ENCODE measurements at places on chromosomes 1 and 21. TPM values are rescaled to one million over a fixed set of nuclear protein-coding genes. Genes with fewer than 3 reads are reported as not detected.

GCSAML gene
- 0.61 TPM for polyA plus RNA-seq

- no peak for DNase-seq
Measured at GRCh38 chr1:12618965-12619791, 1.2 kb upstream of the DHRS3 start.

- no peak for DNase-seq
Measured at GRCh38 chr1:162734047-162734446, 56.5 kb upstream of the HSD17B7 start.

DNA sequence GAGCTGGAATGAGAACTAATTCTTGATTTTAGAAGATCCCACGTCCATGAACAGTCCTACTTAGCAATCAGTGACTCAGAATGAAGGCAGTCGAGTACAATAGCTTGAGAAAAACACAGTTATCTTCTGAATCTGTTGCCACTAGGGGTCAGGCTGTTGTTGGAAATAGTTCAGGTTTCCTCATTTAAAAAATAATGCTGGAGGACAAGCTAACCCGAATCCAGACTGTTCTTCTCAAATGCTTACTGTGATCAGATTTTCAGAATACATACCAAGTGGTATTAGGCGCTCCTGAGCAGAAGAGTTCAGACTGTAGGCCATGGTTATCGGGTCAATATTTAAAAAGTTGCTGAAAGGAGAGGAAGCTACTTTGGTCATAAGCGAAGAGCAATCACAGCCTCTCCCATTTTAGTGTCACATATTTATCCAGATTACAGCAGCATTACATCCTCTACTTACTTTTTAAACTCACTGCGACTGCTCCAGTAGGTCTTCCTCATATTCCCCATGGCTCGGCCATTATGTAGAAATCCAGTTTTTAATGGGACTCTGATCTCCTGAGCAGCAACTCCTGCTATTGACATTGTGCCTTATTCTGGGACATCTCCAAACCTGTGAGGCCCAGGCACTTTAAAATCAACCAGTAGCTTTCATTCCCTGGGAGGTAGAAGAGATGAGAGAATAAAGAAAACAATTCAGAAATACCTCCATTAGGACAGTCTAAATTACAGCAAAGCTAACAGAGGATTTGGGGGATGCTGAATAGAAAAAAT, 10.9 kb downstream of the ERRFI1 start:
- no peak for DNase-seq

PTPN22 gene
- polyA plus RNA-seq = 0.44 TPM

F11R gene
- polyA plus RNA-seq = 81.3 TPM

GRCh38 chr1:68028566-68028965, 21.9 kb downstream of the DIRAS3 start:
- DNase-seq = no peak

S100A14 gene
- 18.7 TPM for polyA plus RNA-seq

- DNase-seq = no peak
Measured at GRCh38 chr1:87338566-87338965, 9.9 kb downstream of the LMO4 start.

NES gene
- 153 TPM for polyA plus RNA-seq

Measured in right renal pelvis (tissue), 4 donors.